ENCODE measurements at places on chromosomes 1 and 21.

DNA sequence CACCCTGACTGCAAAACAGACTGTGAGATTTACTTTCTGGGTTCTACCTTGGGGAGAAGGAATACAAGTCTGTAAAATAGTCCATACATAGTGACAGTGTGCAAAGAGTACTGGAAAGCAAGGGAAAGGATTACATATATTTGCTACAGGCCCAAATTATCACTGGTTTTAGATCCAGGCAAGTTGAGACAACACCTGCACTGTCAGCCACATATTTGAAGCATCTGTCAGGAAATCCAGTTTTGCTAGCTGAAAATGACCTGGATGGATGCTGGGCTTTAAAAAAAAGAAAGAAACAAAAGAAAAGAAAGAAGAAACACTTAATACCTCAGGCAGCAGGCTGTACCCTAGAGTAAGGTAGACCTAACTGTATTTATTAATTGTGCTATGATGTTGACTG lies 23.9 kb upstream of the SPRR2G start:
- DNase-seq, result no peak

DNA sequence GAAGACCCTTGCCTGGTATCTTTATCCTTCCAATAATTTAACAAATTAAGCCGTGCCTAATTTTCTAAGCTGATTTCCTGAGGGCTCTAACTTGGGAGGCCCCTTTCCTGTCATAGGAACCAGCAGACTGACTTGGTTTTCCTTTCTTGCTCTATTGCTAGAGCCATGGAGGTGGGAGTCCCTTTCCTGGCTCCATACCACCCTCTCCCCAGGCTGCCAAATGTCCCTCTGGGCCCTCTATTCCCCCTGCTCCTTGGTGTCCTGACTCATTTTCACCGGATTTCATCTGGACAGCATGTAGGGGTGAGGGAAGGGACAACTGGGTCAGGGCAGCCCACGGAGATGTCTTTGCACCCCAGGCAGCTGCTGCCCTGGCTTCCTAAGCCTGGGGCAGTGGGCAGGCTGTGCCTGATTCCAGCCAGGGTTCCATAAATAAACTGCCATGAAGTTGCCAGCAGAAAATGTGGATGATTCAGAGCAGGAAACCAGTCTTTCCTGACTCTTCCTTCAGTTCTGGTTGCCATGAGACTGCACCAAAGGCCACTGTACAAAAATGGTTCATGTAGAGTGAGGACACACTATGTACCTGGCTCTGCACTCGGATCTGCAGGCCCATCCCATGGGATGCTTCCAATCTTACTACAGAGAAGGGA lies 38.0 kb upstream of the SERBP1 start:
- DNase-seq, result no peak

DNA sequence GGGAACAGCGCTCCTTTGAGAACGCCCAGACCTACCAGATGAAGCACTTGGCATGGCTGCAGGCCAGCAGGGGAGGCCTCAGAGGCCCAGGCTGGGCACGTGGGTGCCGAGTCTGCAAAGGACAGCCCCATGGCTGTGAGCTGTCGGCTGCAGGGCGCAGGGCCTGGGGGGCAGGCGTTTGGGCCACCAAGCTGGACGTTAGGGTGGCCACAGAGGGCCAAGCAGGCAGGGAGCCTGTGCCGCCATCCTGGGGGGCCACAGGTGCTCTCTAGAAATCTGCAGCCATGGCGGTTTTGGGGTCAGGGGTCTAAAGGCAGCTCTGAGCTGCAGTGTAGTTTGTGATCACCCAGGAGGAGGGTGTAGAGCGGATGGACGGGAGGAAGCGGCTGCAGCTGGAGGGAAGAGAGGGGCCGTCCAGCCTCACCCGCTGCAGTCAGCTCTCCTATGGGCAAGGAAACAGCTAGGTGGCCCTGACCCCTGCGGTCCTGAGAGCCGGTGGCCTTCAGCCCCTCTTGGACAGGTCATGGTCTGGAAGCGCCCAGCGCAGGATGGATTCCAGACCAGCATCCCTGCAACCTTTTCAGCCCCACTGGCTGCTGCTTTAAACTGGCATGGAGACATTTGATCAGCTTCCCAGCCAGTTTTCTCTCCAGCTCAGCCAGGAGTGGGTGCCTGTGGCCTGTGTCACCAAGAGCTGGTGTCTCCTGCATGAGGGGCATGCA lies 11.0 kb downstream of the IBA57 start:
- no peak for DNase-seq

- no peak for DNase-seq
These were observed 179.3 kb downstream of the NR5A2 start for GRCh38 chr1:200206761-200207160.
